ENCODE measurements at places on chromosomes 5 and 9.

- DNase-seq: no peak
Observed at GRCh38 chr5:178434851-178435250, 155.3 kb downstream of the COL23A1 start.

DNA sequence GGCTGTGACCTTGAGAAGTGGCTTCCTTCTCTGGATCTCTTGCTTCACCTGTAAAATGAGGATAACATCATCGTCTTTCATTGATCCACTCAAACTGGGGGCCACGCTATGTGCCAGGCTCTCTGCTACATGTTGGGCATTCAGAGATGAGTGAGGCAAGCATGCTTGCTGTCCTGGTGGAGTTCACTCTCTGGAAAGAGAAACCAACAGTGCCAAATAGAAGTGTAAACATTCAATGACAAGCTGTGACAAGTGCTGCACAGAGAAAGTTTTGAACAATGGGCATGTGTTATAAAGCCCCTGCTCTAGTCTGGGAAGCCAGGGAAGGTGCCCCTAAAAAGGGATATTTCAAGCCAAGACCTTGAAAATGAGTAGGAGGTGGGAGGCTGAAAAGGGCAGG lies 50.9 kb upstream of the AFAP1L1 start:
- no peak for DNase-seq

- peak; percentile 63 for DNase-seq
Observed at GRCh38 chr9:91847581-91848091, 102.4 kb downstream of the ROR2 start.

DNA sequence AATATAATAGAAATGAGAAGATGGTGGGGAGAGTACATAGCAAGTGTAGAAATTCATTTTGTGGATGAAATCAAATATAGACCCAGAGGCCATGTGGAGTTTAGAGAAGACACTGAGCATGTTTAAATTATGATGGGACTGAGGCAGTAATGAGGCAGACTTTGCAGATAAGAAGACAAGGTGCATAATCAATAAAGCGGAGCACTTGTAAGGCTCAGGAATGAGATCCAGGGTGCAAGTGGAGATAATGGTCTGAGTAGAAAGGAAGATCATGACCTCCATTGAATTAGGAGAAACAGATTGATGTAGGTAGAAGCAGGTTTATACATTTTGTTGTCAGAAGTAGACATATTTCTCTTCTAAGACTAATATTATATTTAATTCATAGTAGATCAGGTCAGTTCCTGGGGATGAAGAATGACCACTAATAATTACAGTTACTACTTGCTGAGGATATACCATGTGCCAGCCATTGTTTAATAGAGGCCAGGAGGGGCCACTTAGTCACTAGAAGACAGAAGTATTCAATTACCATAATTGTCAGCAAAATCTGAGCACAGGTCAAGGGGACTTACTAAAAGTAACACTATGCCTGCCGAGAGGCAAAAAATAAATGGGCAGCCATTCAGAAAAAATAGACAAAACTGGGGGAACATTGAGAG lies 479.8 kb downstream of the DNAH5 start:
- no peak for DNase-seq

GRCh38 chr5:79898611-79899010 lies 92.5 kb downstream of the MTX3 start:
- DNase-seq: no peak
